ENCODE measurements at places on chromosomes 2 and 18.

DNA sequence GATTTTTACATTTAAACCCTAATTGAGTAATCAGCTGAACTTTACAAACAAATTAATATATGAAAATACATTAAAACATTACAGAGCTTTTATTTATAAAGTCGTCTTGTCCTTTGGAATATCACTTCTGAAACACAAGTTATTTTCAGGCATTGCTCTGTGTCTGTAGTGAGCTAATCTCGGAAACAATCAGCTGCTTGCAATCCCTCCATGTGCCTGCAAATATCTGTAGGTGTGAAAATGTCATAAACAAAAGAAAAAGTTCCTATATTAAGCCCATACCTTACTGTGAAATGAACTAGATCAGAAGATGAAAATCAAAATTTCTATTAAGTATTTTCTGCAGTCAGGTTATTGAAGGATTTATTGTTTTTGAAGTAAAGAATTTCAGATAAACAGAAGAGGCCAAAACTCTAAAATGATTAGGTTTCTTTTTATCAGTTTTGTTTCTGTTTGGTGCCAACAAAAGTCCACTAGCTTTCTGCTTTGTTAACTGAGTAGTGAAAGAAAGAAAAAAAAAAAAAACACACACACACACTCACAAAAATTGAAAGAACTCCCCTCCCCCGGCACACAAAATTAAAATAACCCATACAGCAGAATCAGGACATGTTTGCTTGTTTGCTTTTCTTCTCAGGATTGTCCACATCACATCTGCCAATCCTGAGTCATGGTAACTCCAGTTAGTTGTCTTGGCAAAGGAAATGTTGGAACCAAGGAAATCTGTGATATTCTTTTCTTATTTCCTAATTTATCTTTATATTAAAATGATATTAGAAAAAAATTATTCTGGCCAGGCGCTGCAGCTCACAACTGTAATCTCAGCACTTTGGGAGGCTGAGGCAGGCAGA is 627.0 kb upstream of the SLC39A10 start:
- DNase-seq: no peak

DNA sequence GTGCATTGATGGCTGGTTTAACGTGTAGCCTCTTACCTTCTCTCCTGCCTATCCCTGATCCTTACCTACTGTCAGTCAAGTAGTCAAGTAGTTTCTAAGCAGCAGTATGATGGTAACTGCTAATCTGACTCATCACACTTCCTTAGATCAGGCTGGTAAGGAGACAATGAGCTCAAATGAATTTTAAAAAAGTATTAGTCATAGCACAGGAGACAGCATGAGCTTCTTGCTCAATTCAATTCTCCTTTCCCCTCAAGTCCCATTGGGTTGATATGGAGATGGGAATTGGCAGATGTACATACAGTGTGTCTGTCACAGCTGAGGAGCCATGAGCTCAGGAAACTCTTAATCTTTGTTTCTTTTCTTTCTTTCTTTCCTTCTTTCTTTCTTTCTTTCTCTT is 799.7 kb downstream of the LRP1B start:
- peak; percentile 74 for DNase-seq

DNA sequence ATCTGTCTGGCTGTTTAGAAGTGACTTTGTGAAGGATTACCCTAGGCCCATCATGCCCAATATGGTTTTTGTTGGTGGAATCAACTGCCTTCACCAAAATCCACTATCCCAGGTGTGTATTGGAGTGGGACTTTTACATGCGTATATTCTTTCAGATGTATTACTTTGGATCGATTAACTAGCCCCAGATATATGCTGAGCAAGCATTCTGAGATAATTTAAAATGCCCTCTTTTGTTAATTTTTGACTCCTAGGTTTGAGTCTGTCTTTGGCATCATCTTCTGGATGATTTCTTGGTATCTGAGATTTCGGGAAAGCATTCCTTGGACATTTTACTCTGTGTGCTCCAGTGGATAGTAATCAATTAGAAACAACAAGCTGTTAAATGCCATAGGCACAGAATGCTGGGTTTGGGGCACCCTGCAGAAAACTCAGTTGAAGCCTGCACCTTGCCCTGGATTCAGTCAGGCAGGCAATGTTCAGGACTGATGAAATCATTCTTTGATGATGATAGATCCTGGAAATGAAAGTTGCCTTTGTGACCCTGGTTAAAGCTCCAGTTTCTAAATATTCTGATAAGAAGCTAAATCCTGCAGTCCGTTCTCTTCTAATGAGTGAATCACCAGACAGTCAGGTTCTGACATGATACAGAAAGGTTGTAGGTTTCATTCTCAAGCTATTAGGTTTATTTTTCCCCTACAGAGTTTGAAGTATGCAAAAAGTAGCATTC is 1.1 kb downstream of the UGT1A1 start:
- no peak for DNase-seq

GRCh38 chr2:111967018-111967417 is 68.6 kb downstream of the MERTK start:
- no peak for DNase-seq

DNA sequence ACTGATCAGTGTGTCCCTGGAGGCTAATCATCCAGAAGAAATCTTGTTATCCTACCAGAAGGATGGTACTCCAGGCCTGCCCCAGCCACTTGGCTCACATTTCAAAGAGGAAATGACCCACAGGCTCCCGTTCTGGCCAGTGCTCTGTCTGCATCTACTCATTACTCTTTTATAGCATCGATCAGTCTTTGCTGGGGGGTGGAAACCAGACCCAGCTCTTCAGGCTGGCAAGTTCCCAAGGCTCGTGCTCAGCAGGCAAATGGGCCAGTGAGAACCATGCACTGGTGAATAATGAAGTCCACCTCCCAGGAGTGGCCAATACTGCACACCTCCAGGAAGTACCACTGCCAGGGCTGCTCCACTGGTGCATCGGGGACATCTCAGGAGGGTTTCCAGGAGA is 38.8 kb downstream of the DNER start:
- no peak for DNase-seq

- no peak for DNase-seq
Observed at GRCh38 chr2:4618141-4618540, 914.8 kb downstream of the DCDC2C start.

GRCh38 chr2:217167531-217167930 is 307.7 kb upstream of the TNP1 start:
- DNase-seq: no peak

GRCh38 chr18:36449451-36449850 is 151.9 kb downstream of the FHOD3 start:
- DNase-seq: peak; percentile 36

DNA sequence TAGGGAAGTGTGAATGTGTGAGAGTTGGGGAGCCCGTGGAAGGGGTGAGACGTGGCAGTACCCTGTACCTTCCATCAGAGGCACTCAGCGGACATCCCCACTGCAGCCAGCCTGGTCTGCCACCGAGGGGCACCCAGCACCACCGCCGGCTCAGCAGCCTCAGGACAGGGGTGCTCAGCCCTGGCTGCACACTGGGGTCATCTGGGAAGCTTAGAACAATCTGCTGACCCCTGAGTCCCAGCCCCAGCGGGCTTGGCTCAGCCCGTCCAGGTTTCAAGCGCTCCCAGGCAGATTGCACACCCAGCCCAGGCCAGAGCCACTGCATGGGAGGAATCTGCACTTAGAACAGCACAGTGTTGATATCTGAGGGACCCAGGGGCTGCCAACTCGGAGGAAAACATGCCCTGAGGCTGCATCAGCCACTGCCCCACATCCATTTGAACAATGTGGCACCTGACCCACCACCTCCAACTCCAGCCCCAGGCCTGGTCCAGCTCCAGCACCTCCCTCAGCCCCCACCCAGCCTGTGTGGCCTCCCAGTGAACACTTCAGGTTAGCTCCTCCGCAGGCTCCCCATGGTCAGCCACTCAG is 147.1 kb upstream of the OTOS start:
- DNase-seq: no peak
